ENCODE measurements at places on chromosomes 3 and 15. TPM values are rescaled to one million over a fixed set of nuclear protein-coding genes. Genes with fewer than 3 reads are reported as not detected.

The RASSF1 gene
- polyA plus RNA-seq: 28.5 TPM

DNA sequence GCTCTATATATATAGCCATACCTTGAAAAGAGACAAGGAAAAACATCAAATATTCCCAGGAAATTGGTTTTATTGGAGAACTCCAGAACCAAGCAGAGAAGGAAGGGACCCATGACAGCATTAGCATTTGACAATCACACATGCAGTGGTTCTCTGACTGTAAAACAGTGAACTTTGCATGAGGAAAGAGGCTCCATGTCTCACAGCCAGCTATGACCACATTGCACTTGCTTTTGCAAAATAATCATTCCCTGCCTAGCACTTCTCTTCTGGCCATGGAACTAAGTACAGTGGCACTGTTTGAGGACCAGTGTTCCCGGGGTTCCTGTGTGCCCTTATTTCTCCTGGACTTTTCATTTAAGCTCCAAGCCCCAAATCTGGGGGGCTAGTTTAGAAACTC, 85.5 kb downstream of the TGFBR2 start:
- no peak overlapping the region for H3K4me3 ChIP-seq
- no peak for DNase-seq
- no peaks in the 10 kb centered on the region for H3K27me3 ChIP-seq
- H3K27ac ChIP-seq: no peak overlapping the region
- peaks cover 40% of the 10 kb centered on the region for H3K36me3 ChIP-seq

DNA sequence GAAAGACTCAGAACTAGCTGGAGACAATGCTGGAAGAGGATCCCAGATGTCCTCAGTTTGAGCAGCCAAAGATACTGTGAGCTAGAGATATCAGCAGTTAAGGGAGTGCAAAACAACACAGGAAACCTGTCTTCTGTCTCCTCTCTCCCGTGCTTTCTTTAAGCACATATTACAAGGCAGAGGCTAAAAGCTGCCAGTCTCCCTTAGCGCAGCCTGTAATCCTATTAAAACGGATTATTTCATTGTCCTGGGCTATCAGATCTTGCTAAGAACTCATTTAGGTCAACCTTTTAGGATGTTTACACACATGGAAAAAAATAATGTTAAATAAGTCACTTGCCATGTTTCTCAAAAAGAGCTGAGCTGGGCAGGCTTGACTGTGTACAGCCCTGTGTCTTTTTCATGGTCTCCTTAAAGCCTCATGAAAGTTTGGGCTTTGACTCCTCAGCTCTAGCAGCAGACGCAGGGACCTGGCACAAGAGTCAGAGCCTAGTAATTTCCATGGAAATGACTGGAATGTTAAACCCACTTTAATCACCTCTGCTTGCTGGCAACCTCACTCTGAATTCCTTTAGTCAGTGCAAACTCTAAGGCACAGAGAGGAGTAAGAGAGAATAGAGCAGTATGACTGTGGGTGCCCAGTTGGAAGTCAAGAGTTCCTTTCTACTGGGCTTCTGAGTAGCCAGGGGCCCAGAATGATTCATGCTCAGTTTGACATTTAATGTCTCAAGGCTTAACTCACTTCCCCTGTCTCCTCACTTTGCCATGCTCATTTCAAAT, 491.9 kb downstream of the NTRK3 start:
- no peak for DNase-seq
- no peaks in the 10 kb centered on the region for H3K4me1 ChIP-seq

GRCh38 chr15:101018016-101018415, 98.9 kb downstream of the LRRK1 start:
- no peak overlapping the region for H3K4me3 ChIP-seq
- H3K36me3 ChIP-seq: peaks cover 14% of the 10 kb centered on the region
- H3K4me1 ChIP-seq: no peaks in the 10 kb centered on the region
- H3K27me3 ChIP-seq: no peaks in the 10 kb centered on the region
- no peak for DNase-seq
- no peak overlapping the region for H3K27ac ChIP-seq

DNA sequence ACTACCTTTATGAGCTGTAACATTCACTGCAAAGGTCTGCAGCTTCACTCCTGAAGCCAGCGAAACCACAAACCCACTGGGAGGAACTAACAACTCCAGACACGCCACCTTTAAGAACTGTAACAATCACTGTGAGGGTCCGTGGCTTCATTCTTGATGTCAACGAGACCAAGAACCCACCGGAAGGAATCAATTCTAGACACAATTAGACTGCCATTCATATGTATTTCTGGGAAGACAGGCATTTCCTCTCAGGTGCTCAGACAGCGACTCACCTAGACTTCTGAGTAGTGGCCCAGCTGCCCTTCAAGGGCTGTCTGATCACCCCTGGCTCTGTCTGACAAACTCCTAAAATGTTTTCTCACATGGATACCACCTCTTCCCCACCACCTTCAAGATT, 506.8 kb downstream of the PDCD6IP start:
- no peak for DNase-seq
- H3K27ac ChIP-seq: no peak overlapping the region
- H3K4me3 ChIP-seq: no peak overlapping the region

The MELTF gene
- polyA plus RNA-seq: 6.0 TPM
